NCI-H146 (cell line): ENCODE measurements at places on chromosomes 13 and 19.

DNA sequence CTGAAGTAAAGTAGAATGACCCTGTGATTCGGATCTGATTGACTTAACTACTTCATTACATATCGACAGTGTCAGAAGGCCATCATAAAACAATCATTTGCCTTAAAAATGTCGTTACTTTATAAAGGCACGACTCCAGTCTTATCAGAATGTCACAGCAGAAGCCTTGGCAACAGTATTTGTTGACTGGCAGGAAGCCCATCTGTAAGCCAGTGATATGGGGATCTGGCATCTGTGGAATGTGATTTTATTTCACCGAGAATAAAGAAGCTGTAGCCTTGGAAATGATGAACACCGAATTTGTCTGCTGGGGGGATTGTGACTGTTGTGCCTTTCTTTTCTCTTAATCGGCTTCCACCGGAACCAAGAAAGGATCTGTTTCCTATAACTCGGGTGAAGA lies 362.5 kb downstream of the TDRD3 start:
- no peak for DNase-seq

GRCh38 chr19:44303320-44303719 lies 1.5 kb downstream of the ZNF235 start:
- no peak for DNase-seq

DNA sequence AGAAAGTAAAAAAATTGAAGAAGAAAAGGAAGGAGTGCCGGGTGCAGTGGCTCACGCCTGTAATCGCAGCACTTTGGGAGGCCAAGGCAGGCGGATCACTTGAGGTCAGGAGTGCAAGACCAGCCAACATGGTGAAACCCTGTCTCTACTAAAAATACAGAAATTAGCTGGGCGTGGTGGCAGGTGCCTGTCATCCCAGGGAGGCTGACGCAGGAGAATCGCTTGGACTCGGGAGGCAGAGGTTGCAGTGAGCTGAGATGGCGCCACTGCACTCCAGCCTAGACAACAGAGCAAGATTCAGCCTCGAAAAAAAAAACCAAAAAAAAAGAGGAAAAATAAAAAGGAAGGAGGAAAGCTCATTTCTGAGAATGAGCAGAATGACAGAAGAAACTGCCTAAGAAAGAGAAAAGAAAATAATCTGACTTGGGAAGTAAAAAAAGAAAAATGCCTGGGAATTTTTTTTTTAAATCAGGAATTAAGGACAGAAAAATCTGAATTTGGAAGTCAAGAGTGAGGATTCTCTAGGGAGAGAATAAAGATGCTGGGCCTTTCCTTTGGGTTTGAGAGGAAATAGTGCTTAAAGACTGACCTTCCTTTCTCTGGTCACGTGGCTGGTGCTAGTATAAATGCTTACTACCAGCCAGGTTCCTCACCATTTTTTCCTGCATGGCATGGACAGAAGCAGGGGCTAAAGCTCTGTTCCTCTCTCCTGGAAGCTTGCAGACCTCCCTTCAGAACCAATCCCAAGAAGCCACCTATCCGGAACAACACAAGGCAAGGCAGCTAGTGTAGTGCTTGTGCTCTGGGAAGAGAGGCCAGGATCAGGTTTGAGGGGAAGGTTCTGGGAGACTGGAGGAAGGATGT lies at the start of gene FFAR2:
Gene FFAR2 (plus strand): TSS at position 652 of the 864 bp plus-strand sequence. CDS start 1,458 bp downstream, outside the sequence.
- no peak for DNase-seq

- peak; percentile 84 for DNase-seq
Observed at GRCh38 chr13:43783820-43784219, 3.0 kb downstream of the ENOX1 start.

GRCh38 chr13:109743706-109744453 lies 42.5 kb downstream of the IRS2 start:
- peak; percentile 81 for DNase-seq

- no peak for DNase-seq
Observed at GRCh38 chr13:110779022-110779421, 65.5 kb downstream of the ING1 start.

DNA sequence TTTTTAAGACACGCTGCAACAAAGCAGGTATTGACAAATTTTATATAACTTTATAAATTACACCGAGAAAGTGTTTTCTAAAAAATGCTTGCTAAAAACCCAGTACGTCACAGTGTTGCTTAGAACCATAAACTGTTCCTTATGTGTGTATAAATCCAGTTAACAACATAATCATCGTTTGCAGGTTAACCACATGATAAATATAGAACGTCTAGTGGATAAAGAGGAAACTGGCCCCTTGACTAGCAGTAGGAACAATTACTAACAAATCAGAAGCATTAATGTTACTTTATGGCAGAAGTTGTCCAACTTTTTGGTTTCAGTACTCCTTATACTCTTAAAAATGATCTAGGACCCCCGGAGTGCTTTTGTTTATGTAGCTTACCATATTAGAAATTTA lies 1.2 kb downstream of the BRCA2 start:
- no peak for DNase-seq

DNA sequence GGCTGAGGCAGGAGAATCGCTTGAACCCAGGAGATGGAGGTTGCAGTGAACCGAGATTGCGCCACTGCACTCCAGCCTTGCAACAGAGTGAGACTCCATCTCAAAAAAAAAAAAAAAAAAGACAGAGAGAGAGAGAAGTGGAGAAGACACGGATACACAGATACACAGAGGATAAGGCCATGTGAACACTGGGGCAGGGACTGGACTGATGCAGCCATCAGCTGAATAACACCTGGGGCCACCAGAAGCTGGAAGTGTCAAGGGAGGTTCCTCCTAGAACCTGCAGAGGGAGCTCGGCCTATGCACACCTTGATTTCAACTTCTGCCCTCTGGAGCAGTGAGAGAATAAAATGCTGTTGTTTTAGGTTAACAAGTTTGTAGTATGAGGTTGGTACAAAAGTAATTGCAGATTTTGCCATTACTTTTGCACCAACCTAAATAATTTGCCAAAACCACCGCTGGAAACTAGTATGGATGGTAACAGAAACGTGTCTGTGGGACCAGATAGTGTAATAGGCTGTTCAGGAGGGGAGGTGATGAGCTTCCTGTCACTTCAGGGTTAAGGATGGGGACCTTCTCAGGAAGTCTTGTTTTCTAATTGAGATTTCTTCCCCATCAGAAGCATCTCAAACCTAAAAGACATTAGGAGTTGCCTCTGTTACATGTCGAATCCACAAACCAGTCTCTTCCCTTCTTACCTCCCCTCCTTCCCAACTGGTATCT lies 36.4 kb upstream of the IGSF23 start:
- peak; percentile 71 for DNase-seq

GRCh38 chr13:46864941-46865340 lies 31.9 kb downstream of the HTR2A start:
- DNase-seq: no peak

- no peak for DNase-seq
Observed at GRCh38 chr13:41008349-41008980, 10.7 kb downstream of the ELF1 start.

DNA sequence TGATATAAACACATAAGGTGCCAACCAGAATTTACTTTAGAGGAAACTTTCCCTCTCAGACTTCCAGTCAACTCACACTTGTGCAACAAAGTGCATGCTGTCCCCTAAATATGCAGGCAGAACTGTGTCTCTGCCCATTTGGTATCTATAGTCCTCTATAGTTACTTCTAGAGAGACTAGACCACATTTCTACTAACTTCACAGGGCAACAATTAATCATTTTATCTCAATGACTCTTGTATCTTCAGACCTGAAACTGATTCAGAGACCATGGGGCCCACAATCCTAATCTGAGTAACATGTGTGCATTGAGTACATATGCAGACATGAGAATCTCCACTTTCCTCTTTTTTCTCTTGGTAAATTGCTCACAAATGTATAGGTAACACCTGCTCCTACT lies 158.1 kb downstream of the ZNF486 start:
- no peak for DNase-seq

DNA sequence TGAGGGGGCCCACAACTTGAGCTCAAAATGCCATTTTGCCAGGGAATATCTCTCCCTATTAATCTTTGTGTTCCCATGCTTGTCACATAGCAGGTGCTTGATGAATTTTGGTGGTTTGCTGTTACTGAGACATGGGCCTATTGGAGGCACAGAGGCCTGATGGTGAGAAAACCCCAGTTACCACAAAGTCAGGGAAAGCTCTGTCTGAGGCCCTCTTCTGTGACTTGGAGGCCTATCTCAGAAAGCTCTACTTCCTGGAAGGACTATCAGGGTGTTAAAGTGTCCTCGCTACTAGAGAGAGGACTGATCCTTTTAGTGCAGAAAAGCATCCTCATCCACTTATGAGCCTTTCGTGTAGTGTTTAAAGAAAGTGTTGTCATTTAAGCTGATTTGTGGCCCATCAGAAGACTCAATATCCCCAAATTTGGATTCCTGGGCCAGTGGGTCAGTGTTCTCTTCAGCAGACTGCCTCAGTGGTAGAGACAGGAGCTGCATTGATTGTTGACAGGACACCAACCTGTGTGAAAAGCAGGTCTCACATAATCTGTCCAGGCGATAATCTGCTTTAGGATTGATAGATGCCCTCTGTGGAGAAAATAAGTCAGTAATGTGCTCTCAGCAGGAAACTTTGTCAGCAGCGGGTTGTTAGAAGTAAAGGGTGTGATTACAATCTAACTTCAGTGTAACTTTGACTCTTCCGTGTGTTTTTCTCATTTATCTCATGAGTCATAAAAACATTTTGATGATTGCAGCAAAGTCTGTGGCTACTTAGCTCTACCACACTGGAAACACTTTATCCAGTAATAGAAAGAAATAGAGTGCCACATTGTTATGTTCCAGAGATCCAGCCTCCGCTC lies 121.0 kb downstream of the AKAP11 start:
- DNase-seq: no peak

GRCh38 chr13:101712026-101712348 lies 259.5 kb downstream of the ITGBL1 start:
- DNase-seq: no peak

DNA sequence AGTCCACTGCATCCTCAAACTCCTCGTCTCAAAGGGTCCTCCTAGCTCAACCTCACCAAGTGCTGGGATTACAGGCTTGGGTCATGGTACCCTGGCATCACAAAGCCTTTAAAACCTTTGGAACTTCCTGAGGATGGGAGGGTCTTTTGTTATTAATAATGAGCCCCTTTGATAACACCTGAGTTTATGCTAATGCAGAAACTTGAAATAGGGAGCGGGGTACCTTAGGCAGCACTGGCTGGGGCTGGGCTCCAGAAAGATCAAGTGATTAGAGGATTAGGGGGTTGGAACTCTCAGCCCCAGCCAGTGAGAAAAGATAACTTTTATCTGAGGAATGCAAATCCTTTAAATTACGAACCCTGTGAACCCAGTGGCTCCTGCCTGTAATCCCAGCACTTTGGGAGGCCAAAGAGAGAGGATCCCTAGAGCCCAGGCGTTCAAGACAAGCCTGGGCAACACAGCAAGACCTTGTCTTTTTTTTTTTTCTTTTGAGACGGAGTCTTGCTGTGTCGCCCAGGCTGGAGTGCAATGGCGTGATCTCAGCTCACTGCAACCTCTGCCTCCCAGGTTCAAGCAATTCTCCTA lies 9.3 kb upstream of the PSPC1 start:
- no peak for DNase-seq

DNA sequence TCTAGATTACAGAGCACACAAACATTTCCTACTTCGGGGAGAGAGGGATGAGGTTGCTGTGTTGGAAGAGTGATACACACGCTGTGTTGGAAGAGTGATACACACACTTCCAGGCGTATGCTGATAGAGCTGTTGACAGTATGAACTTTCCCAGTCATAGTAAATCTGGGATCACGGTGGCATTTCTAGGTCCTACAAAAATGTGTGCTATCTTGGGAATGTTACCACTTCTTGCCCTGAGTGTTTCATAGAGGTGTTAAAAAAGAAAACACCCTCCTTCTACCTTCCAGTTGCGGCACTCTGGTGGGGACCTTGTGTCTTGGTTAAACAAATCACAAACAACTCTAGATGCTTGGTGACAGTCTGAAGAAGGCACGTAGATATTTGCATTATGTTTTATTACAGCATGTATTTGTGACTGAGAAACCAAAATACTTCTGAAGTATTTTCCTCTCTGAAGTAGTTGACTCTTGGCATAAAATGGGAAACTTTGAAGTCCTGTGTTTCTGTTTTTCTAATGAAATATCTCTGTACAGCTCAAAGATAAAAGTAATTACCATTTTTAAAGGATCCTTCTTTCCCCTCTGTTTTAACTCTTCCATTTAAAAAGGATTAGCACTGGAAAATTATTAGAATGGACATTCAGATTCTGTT lies 52.5 kb downstream of the ARHGAP35 start:
- DNase-seq: no peak

GRCh38 chr13:41995336-41995735 lies 34.4 kb upstream of the VWA8 start:
- DNase-seq: no peak

GRCh38 chr13:112928020-112928971 lies 40.7 kb upstream of the MCF2L start:
- DNase-seq: no peak

GRCh38 chr13:46578590-46578975 lies 25.6 kb downstream of the LRCH1 start:
- no peak for DNase-seq

DNA sequence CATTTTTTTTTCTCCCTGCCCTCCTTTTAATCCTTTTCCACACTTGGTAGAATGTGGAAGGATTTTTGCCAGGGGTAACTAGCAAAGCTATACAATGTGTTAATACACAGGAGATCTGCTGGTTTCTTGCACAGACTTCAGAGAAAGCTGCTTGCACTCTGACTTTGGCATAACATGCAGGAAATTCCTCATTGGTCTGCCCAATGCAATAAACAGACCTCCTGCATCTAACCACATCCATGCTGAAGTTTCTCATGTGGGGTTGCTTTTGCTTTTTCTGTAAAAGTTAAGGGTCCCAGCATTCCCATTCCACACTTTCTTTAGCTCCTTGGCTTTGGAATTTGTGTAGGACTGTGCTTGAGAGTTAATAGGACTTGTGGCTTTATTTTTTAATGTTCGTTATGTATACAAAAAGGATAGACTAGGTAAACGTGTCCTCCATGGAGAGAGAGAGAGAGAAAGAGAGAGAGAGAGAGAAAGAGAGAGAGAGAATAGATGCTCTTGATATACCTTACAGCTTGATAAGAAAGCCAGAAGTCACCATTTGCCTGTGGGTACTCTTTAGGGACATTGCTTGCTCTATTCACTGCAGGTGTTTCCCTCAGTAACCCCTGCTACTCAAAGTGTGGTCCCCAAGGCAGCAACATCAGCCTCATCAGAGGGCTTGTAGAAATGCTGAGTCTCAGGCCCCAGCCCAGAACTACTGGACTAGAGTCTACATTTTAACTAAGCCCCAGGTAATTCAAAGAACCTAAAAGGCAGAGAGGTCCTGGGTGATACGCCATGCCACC lies 170.5 kb downstream of the SHISA2 start:
- DNase-seq: no peak

DNA sequence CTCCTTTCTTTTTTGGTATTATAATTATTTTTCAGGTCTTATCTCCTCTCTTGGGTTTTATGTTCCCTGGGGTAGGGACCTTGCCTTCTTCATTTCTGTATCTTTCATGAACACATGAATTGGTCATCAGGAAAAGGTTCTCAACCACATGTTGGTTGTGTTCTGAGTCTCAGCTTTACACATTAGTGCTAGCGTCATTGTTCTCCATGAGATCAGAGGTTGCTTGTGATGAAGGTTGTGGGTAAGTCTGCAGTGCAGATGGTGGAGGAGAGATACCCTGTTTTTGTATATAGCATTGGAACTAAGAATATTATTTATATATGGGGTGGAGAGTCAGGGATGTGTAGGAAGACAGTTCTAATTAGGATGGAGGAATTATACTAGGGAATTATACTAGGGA lies 24.5 kb upstream of the CEACAM8 start:
- no peak for DNase-seq
